ENCODE measurements at places on chromosomes 2 and 18. TPM values are rescaled to one million over a fixed set of nuclear protein-coding genes. Genes with fewer than 3 reads are reported as not detected.

The PSTPIP2 gene
- 7.1 TPM for total RNA-seq

- DNase-seq = no peak
Measured at GRCh38 chr2:136534811-136535210, 230.5 kb upstream of the THSD7B start.

DNA sequence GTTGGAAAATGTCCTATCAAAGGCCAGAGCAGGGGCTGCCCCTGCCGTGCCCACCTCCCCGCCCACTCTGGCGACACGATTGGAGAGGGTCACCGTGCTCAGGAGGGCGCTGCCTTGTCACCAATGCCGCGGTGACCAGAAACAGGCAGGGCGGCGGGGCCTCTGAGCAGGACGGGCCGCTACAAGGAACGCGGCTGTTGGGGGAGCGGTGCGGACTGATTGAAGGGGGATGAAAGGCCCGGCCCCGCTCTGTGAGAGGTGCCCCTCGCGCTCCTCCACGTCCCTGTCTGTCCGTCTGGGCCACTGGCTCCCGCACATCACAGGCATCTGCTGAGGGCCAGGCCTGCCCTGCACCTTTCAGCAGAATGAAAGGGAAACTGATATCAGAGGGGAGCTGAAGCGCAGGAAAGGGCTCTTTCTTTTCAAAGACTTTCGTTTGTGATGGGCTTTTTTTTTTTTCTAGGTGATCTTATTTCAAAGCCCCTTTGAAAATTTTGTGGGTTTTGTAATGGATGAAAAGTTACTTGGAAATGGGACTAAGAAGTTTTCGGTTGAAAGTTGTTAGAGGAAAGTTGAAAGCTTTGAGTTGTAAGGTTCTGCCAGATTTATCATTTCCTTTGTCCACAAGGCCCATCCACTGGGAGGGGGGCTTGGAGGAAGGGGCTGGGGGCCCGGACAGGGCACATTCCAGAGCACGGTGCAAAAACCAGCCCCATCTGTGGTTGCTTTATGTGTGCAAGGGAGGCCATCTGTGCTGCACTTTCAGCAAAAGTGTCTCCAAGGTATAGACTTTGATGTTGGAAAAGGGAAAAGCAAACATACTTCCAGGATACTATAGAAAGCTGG, 244.2 kb downstream of the KLHL29 start:
- no peak for DNase-seq

The ABCG8 gene
- total RNA-seq = not detected

The IL36A gene
- total RNA-seq = not detected

The CPLX4 gene
- total RNA-seq = not detected

- DNase-seq = no peak
Measured at GRCh38 chr2:234745347-234745746, 206.5 kb upstream of the SH3BP4 start.

DNA sequence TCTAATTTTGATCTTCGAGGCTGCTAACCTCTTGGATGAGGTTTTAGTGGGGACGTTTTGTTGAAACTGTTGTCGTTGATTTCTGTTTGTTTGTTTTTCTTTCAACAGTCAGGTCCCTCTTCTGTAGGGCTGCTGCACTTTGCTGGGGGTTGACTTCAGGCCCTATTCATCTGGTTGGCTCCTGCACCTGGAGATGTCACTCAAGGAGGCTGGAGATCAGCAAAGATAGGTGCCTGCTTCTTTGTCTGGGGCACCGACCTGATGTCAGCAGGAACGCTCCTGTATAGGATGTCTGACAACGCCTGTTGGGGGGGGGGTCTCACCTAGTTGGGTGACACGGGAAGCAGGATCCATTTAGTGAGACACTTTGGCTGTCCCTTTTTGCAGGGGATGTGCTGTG, 915.6 kb upstream of the CHAC2 start:
- no peak for DNase-seq

DNA sequence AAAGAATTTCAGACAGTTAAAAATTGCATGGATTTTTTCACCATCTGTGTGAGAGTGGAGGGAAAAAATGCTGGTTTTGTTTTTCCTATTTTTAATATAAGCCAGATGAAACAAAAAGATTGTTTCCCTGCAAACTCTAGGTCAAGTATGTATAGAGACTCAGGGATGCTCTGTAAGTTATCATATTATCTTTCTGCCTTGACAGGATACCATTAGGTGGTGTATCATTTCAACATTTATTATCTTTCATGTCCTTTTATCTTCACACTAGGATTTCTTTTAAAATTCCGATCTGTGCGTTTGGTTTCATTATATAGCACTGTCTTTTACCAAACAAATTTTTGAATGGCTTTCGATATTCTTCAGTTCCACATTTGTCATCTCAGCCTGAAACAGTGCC, 225.3 kb downstream of the EN1 start:
- no peak for DNase-seq

DNA sequence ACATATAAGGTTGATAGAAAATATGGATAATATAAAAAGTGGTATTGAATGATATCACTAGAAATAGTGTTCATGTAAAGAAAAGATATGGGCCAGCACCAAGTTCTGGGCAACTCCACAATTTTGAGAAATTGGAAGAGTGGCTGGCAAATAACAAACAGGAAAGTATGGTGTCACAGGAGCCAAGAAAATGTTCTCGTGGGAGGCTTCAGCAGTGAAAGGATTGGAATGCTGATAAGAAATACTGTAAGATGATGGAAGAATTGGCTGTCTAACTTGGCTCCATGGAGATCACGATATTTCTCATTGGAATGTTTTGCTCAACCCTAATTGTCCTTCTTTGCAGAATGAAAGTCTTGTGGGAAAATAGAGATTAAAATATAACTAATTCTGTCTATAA, 856.8 kb downstream of the DPP10 start:
- no peak for DNase-seq

The TFCP2L1 gene
- not detected for total RNA-seq

The PLCL1 gene
- 0.32 TPM for total RNA-seq

GRCh38 chr18:66872277-66872676, 268.4 kb upstream of the CDH19 start:
- no peak for DNase-seq

- no peak for DNase-seq
Measured at GRCh38 chr2:227677928-227678327, 11.3 kb downstream of the SCYGR5 start.

The SIGLEC15 gene
- not detected for total RNA-seq

DNA sequence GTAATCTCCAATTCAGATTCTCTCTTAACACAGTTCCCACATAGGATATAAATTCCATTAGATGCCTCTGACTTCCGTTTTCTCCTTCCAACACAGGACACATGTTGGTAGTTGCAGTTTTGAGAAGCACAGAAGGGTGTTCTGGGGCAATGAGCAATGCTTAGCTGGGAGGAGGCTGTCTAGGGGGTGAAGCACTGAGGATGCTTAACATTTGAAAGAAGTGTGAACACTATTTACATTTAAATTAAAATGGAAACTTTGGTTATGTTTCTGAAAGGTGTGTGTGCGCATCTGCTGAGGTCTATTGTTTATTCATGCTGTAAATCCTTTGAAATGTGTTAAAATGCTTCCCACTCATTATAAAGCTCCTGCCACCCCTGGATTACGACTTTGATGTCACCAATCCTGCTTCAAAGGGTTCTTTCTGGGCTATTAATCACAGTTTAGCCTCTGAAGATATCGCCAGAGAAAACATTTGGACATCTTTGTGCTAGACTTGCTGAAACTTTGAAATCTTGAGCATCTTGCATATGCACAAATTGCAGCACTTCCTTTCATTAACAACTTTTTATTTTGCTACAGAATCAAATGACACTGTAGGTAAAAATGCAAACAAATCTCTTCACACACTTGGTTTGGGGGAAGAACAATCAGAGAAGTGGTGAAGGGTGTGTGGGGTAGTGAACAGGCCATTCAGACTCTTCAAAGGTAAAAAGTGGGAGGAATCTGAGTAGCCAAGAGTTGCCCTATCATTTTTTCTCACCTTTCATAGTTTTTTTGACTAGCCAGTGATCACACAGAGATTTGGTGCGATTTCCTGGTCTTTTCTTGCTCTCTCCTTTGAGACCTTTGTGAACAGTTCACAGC, 258.4 kb downstream of the MYO3B start:
- DNase-seq = no peak

GRCh38 chr2:58834404-58834803, 593.3 kb upstream of the FANCL start:
- peak; percentile 48 for DNase-seq

DNA sequence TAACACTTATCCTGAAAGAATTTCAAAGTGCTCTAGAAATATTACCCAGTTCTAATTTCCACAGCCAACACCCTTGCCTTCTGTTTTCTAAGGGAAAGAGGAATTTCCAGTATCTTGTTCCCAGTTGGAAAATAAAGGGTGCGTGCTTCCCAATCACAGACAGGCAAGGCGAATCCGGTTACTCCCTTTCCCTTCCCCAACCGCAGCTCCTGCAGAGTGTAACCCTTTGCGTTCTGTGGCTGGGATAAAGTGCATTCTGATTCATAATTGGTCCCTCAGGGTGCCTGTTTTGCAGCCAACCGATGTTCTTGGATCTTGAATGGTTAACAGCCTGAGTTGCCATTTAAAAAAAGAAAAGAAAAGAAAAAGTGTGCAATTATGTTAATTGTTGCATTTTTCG, 40.6 kb upstream of the PGAP1 start:
- DNase-seq = no peak

The NT5DC4 gene
- total RNA-seq = not detected

GRCh38 chr2:217983276-217984233, 19.2 kb downstream of the TNS1 start:
- DNase-seq = no peak

DNA sequence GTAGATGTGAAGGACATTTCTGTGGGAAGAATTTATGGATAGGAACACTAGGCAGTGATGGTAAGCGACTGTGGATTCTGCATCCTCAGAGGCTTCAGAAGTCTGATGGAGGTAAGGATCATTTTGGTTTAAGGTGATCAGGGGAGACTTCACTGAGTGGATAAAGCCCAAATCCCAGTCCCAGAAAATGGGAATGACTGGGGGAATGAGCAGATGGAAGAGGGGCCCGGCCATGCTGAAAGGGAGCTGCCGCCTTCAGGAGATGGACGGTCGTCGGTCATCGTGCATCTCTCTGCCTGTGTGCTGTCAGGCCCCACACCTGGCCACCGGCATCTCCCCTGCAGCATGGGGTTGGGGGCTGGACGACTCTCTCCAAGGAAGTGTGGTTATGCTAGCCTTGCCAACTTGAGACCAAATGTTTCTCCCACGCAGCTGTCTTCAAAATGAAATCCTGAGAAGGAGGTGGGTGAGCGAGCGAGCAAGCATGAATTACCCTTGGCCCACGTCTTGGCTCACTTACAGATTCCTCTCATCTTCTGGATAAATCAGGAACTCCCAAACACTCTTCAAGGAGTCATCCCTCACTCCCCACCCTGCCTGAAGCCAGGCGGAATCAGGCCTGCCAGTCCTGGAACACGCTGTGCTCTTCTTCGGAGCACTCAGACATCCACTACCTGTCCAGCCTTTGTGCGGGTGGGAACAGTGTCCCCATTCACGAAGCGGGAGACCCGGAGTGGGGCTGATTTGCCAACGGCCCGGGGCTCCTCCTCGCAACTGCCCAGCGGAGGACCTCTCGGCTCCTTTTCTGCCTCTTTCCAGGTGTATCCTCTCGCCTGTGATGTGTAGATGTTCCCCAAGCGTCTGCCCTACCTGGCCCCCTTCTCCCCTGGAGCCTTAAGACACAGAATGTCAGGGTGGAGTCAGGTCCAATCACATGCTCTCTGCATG, 85.6 kb downstream of the PRKCE start:
- no peak for DNase-seq

DNA sequence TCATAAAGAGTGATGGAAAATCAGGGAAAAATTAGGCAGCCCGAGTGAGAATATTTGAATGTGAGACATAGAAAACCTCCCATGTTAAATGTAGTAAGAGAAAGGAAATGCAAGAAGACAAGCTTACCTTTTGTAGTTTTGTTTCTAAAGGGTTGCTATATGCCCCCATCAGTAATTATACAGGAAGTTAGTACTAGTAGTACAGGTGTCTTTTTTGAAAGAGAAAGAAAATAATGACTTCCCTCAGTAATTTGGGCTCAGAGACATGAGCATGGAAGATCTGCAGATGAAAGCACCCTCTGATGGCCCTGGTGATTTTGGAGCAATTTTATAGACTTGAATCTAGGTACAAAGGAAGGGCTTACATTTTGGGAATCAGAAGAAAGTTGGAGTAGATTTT, 80.8 kb downstream of the RHBDD1 start:
- no peak for DNase-seq

- DNase-seq = no peak
Measured at GRCh38 chr18:54918060-54918459, 41.2 kb downstream of the CCDC68 start.

DNA sequence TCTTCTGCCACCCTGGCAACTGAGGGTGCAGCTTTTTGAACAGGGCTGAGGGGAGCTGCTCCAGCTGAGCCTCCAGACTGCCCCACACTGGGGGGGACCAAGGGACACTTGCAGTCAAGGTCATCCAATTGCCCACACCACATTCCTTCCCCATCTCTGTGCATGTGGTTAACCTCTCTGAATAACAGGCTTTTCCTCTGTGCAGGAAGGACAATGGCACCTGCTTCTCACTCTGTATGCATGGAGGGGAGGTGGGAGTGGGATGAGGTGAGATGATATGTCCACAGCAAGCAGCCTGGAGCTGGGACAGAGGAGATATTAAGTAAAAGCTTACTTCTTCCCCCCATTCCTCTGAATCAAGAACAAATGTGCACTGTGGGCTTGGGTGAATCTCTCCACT, 39.1 kb upstream of the TEX51 start:
- DNase-seq = no peak

- DNase-seq = no peak
Measured at GRCh38 chr2:226414335-226414734, 385.3 kb downstream of the IRS1 start.

DNA sequence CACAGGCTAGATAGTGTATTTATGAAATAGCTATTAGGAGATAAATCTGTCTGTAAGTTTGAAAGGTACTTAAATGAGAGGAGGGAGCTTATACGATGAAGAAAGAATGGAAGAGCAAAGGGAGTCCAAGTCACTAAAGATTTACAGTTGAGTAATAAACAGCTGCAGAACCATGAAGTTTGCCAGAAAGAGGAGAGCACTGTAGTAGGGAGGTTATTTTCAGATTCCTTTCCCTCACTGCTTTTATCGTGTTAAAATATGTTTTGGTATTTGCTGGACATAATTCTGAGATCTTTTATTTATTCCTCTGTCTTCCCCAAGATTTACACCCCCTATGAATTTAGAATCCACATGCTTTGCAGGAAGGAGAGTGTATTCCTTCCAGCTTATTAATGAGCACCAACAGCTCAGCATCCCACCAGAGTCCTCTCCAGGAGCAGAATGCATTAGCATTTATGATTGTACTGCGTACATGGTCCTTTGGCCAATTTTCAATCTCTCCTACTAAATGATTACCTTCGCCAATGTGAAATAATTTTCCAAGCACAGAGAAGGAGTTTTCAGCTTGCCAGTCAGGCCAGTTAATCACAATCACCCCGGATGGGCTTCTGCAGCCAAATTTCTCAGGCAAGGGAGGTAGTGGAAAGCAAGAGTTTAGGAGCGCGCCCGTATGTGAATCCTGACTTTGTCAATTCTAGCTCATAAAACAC, 297.0 kb downstream of the NBAS start:
- DNase-seq = no peak
